IPS DF 6.9 (cell line): ENCODE measurements at places on chromosomes 4 and X.

DNA sequence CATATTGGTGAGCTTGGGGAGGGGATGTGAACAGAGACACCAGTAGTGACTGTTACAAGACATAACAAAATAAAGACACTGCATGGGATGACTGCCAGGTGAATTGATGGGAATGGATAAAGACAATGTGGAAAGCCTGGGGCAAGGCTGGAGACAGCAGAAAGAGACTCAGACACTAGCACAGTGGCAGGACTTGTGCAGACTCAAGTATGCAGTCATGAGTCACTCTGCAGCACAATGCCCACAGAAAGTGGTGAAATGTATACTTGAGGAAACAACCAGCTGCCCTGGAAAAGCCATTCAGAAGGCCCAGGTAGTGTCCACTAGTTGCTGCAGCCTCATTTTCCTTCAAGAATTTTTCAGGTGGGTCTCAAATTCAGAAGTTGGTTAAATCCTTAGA, 452.3 kb downstream of the MID1IP1 start:
- no peaks in the 10 kb centered on the region for H3K4me1 ChIP-seq
- no peak overlapping the region for H3K27ac ChIP-seq
- no peaks in the 10 kb centered on the region for H3K36me3 ChIP-seq
- H3K27me3 ChIP-seq = no peaks in the 10 kb centered on the region

GRCh38 chr4:41431276-41431675, 106.7 kb upstream of the LIMCH1 start:
- peaks cover 9% of the 10 kb centered on the region for H3K4me1 ChIP-seq
- no peak overlapping the region for H3K27ac ChIP-seq
- H3K27me3 ChIP-seq = no peaks in the 10 kb centered on the region
- H3K4me3 ChIP-seq = no peak overlapping the region

DNA sequence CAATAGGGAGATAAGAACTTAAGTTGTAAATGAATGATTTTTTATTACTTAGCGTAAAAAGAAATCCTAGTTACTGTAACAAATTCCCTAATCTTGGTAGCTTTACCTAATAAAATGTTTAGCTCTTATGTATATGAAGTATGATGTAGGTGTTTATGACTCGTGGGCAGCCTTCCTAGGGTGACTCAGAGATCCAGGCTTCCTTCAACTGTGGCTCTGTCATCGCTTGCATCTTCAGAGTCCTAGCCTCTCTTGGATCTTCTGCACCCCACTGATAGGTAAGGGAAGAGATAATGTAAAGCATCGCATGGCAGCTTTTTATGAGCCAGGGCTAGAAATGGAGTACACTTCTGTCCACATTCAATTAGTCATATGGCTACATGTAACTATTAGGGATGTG, 165.6 kb upstream of the GLRA2 start:
- H3K27ac ChIP-seq = no peak overlapping the region
- no peak overlapping the region for H3K4me3 ChIP-seq
- DNase-seq = no peak
- no peaks in the 10 kb centered on the region for H3K36me3 ChIP-seq
- H3K27me3 ChIP-seq = no peaks in the 10 kb centered on the region

DNA sequence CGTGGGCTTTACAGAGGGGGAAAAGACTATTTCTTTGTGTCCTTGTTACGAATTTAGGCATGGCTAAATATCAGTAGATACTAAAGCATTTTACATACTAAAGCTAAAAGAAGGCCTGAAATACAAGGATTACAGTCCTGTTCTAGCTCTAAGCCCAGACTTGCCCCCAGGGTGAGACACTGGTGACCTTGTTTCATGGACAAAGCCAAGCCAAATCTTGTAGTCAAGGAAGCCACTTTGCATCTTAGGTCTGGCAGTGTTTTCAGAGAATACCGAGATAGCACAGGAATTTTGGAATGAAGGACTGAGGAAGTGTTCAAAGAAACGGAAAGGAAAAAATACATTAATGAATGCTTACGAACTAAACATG, 733 bp upstream of the G3BP2 start:
- H3K4me3 ChIP-seq = peak overlapping the region; percentile 86; the same call in 1 of the 2 replicates
- H3K4me1 ChIP-seq = no peaks in the 10 kb centered on the region; the same call in 1 of the 2 replicates
- peak overlapping the region; percentile 8 for H3K27ac ChIP-seq
- no peaks in the 10 kb centered on the region for H3K36me3 ChIP-seq

DNA sequence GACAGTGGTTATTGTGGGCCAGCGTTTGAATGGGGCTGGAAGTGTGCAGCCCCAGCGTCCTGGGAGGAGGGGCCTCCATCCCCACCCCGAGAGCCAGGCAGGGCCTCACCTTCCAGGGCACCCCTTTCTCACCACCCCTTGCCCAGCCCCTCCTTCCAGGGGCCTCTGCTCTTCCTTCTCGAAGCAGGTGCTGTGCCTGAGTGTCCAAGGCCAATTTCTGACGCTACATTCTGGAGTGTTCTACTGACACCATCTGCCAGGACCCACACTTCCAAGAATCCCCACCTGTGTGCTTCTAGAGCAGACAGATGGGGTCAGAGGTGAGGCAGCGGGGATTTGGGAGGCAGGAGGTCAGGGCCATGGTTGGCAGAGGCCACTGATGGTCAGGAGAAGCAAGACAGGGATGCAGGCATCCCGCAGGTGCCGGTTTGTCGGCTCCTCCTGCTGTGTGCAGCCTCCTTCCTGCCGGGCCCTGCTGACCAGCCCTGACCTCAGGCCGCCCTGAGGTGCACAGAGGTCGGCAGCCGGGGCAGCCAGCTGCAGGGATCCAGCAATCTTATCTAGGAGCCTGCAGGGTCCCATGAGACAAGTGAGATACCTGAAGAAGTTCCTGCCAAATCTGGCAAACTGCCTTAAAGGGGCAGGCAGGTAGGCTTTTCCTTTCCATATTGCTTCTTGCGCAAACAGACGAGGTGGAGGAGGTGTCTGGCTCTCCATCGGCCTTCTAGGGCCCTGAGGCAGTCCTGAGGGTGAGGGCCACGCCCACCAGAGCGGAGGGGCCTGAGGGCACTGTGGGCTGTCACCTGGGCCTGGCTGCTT, 18.8 kb downstream of the MSANTD1 start:
- H3K27ac ChIP-seq = no peak overlapping the region
- H3K4me3 ChIP-seq = no peak overlapping the region

- H3K27ac ChIP-seq = no peak overlapping the region
- H3K36me3 ChIP-seq = no peaks in the 10 kb centered on the region
- H3K4me1 ChIP-seq = no peaks in the 10 kb centered on the region
- no peak overlapping the region for H3K4me3 ChIP-seq
- DNase-seq = no peak
Measured at GRCh38 chr4:67483868-67484602, 61.3 kb downstream of the CENPC start.
